Sigmoid colon (tissue), 7 donors: ENCODE measurements at places on chromosomes 5 and 9. TPM values are rescaled to one million over a fixed set of nuclear protein-coding genes. Genes with fewer than 3 reads are reported as not detected.

Gene NMRK1
- total RNA-seq, result 27.5 TPM

- no peak for DNase-seq
- H3K4me1 ChIP-seq, result peaks cover 16% of the 10 kb centered on the region
- no peaks in the 10 kb centered on the region for H3K36me3 ChIP-seq
- H3K27me3 ChIP-seq, result no peaks in the 10 kb centered on the region
- no peak overlapping the region for H3K27ac ChIP-seq
- H3K4me3 ChIP-seq, result no peak overlapping the region
These were observed 149.5 kb downstream of the C9orf152 start for GRCh38 chr9:110058304-110058953.

DNA sequence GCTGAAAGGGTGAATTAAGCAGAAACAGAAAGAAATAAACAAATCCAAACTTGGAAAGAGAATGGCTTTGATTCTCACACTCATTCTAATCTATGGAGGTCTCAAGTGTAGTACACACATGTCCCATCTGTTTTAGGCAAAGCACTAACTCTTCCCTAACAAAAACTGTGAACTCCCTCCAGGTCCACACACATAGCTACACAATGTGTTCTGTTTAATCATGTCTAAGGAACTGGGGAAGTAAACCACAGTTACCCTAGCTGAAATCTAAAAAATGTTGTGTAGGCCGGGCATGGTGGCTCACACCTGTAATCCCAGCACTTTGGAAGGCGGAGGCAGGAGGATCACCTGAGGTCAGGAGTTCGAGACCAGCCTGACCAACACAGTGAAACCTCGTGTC is 118.7 kb upstream of the FST start:
- H3K27me3 ChIP-seq, result no peaks in the 10 kb centered on the region
- no peak for DNase-seq
- no peak overlapping the region for H3K4me3 ChIP-seq

Gene GZMA
- total RNA-seq, result not detected

- no peak overlapping the region for H3K4me3 ChIP-seq
- peaks cover 8% of the 10 kb centered on the region for H3K36me3 ChIP-seq
- no peak overlapping the region for H3K27ac ChIP-seq
- H3K4me1 ChIP-seq, result no peaks in the 10 kb centered on the region
- DNase-seq, result no peak
These were observed 2.0 kb upstream of the PCDH12 start for GRCh38 chr5:141960018-141960417.

DNA sequence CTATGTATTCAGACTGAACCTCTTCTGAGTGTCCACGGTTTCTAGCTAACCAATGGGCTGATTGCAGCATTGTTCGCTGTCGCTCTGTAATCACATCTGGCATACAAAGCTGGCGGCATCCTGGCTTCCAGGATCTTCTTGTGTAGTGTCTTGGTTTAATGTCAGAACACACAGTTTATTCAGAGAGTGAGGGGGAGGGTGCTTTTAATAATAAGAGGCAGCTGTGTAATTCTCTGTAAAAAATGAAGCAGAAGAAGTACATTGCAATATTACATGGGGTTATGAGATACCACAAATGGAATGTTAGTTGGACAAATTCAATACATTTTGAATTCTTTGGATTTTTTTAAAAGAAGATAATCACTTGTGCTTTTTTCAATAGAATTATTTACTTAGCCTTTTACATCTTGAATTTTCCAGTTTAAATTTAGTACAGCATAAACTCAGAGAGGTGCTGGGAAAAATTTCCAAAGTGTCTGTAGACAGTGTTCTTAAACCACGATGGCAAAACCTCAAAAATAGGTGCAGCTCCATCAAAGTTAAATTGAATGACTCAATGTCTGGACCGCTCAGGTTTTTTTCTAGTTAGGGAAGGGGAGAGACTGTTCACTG is 206.0 kb downstream of the PCSK1 start:
- H3K36me3 ChIP-seq, result no peaks in the 10 kb centered on the region
- peak; percentile 70 for DNase-seq
- no peak overlapping the region for H3K4me3 ChIP-seq
- H3K4me1 ChIP-seq, result peaks cover 11% of the 10 kb centered on the region

DNA sequence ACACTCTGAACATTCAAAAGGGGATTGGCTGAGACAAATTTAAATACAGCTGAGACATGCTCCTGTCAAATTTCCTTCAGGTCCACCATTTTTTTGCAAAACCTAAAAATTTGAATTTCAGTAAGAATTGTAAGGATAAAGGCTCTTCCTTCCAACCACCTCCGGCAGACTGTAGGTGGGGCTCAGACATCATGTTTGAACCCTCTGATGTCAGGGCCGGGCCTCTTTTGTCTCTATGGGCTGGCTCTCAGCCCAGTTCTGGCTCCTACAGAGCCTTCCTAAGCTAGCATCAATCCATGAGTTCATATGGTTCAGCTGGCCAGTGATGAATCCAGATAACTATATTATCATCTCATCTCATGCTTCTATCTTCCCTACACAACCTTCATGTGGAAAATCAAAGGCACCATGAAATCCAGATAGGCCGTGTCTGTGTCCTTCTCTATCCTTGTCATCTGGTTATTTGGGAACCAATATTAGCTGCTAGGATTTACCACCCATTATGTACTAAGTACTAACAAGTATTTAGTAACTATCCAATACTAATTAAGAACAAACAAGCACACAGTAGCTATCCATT is 44.2 kb downstream of the NIPSNAP3B start:
- no peak overlapping the region for H3K4me3 ChIP-seq
- H3K4me1 ChIP-seq, result no peaks in the 10 kb centered on the region
- peaks cover 100% of the 10 kb centered on the region for H3K36me3 ChIP-seq
- no peaks in the 10 kb centered on the region for H3K27me3 ChIP-seq

DNA sequence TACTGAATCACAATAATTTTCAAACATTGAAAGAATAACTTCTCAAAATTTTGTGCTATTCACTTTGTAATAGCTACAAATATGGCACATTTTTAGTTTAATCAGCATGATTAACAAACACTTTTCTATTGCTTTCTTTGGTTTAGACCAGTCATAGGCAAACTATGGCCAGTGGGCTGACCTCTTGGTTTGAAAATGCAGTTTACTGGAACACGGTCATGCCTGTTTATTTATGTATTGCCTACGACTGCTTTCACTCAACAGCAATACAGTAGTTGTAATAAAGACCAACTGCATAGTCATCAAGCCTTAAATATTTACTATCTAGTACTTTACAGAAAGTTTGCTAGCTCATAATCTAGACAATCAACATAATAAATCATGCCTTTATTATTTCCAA is 810.8 kb downstream of the TLE1 start:
- H3K36me3 ChIP-seq, result no peaks in the 10 kb centered on the region
- H3K27me3 ChIP-seq, result no peaks in the 10 kb centered on the region
- H3K4me1 ChIP-seq, result peaks cover 4% of the 10 kb centered on the region
- no peak overlapping the region for H3K4me3 ChIP-seq
- no peak for DNase-seq

DNA sequence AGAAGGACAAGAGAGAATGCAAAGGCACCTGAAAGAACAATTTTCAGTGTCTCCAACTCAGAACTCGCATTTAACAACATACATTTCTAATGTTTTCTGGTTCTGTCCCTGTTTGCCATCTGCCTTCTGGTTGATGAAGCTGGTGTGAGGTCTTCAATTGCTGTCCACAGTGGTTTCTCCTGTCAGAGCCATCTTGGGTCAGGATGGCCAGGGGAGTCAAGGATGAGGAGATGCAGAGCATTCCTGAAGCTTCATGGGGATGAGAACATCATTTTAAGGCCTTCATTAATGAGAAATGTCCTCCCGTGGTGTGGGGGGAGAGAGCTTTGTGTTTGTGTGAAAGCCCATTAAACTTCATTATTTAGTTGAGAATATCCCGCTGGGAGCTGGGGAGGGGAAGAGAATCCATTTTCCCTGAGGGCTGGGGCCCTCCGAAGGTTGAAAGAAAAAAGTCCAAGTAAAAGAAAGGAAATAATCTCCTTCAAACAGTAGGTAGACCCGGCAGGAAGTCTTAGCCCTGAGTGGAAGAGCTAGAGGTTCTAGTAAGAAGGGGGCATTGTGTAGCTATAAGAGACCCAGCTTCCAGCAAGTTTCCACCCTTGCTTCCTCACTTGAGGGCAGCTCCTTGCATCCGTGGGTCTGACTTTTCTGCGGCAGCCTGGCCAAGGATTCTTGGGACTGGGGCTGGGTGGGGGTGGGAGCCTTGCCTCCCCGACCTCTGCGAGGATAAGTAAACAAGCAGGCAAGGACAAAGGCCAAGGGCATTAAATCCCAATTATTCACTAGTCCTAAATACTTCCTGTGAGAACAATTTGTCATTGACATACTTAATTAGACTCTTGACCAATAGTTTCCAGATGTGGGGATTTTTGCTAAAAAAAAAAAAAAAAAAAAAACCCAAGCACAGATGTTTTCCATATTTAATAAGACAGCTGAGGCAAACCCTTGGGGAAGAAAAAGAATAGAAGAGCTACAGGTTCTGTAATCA is 119.2 kb downstream of the MSX2 start:
- no peaks in the 10 kb centered on the region for H3K27me3 ChIP-seq
- no peak overlapping the region for H3K27ac ChIP-seq
- no peaks in the 10 kb centered on the region for H3K4me1 ChIP-seq
- H3K4me3 ChIP-seq, result no peak overlapping the region

- no peak overlapping the region for H3K4me3 ChIP-seq
- H3K27ac ChIP-seq, result no peak overlapping the region
- DNase-seq, result no peak
These were observed 47.3 kb downstream of the SLC1A1 start for GRCh38 chr9:4537581-4537980.

Gene SV2C
- 0.71 TPM for total RNA-seq

Gene ERBIN
- total RNA-seq, result 101 TPM

Gene SPINK7
- total RNA-seq, result not detected

GRCh38 chr5:1125030-1125357 is 13.1 kb upstream of the SLC12A7 start:
- no peaks in the 10 kb centered on the region for H3K36me3 ChIP-seq
- no peak overlapping the region for H3K4me3 ChIP-seq
- peaks cover 9% of the 10 kb centered on the region for H3K4me1 ChIP-seq
- DNase-seq, result peak; percentile 93
- H3K27ac ChIP-seq, result peak overlapping the region; percentile 48
- H3K27me3 ChIP-seq, result no peaks in the 10 kb centered on the region

Gene PCDHGA11
- total RNA-seq, result 9.5 TPM

DNA sequence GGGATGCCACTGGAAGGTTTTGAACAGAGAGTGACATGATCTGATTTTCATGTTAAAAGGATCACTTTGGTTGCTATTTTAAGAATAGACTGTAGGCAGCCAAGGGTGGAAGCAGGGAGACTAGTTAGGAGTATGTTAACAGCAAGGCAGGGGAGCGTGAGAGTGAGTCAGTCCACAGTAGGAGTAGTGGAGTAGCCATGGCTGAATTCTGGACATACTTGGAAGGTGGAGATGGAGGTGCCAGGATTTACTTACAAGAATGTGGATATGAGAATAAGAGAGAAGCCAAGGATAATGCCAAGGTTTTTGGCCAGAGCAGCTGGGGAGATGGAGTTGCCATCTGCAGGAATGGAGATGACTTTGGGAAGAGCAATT is 118.8 kb downstream of the GALNT10 start:
- no peak overlapping the region for H3K4me3 ChIP-seq
- no peak for DNase-seq
- H3K4me1 ChIP-seq, result peaks cover 3% of the 10 kb centered on the region
- no peaks in the 10 kb centered on the region for H3K27me3 ChIP-seq

DNA sequence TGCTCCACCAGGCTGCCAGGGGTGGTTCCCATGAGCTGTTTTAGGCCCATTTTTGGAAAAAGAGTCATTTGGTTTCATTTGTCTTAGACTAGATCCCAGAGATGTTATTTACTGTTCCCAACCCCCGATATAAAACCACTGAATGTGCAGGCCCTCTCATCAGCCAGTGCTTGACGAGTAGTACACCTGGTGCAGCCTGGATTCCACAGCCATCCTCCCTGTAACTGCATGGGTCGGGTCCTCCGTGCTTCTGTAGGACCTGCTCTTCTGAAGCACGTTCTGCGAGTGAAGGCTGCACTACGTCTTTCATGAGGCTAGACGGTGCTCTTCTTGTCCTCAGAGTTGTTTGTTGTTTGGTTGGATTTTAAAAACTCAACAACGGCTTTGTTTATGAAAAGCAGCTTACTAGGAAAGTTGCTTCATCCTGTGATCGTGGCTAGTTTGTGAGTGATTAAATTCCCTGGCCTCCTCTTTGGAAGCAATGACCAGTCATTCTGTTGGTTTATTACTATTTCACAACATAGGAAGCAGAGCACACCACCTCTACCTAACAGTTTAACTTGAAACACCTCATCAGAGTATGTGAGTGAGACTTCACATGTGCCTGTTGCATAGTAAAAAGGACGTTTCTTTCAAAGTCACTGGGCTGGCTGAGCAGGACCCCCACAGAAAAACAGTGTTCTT is 135.2 kb downstream of the AOPEP start:
- H3K27me3 ChIP-seq, result no peaks in the 10 kb centered on the region
- no peak overlapping the region for H3K4me3 ChIP-seq
- no peaks in the 10 kb centered on the region for H3K36me3 ChIP-seq
- no peak for DNase-seq

DNA sequence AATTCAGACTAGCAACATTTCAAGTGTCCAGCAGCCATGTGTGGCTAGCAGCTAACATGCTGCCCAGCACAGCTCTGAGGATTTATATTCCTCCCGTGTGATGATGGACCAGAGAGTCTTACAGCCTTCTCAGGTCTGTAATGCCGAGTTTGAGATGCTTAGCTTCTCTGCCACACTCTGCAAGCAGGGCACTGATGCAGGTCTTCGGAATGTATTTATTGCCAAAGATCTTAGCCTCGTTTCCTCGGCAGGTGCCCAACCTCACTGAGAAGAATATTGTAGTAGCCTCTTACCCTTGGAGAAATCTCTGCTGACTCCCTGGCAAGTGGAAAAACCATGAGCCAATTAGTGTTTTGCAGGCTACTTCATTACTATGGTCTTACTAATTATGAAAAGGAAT is 3.7 kb upstream of the RAI14 start:
- no peaks in the 10 kb centered on the region for H3K27me3 ChIP-seq
- DNase-seq, result no peak
- no peaks in the 10 kb centered on the region for H3K36me3 ChIP-seq
- no peak overlapping the region for H3K27ac ChIP-seq
- H3K4me1 ChIP-seq, result no peaks in the 10 kb centered on the region
- H3K4me3 ChIP-seq, result no peak overlapping the region

GRCh38 chr5:180817893-180818674 is 15.5 kb upstream of the MGAT1 start:
- DNase-seq, result peak; percentile 49
- peaks cover 19% of the 10 kb centered on the region for H3K4me1 ChIP-seq
- H3K36me3 ChIP-seq, result no peaks in the 10 kb centered on the region

DNA sequence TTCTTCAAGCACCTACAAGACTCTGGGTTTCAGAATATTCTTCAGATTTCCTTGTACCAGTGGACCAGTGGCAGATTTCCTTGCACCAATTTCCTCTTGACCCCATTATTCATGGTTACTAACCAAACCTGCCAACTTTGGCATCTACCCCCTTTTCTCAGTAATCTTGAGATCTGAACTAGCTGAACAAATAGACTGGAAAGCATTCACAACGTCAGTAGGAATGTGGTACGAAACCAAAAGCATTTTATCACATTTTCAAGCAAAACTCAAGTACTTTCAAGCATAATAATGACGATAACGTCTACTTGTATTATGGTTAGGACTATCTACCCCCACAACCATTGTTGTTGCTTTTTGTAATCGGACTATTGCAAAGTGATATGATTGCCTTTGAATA is 1217.3 kb downstream of the PTPRD start:
- no peak overlapping the region for H3K27ac ChIP-seq
- H3K4me3 ChIP-seq, result no peak overlapping the region
- H3K36me3 ChIP-seq, result no peaks in the 10 kb centered on the region

Gene C5orf58
- total RNA-seq, result not detected

GRCh38 chr9:94908011-94908563 is 181.6 kb downstream of the AOPEP start:
- no peak overlapping the region for H3K4me3 ChIP-seq
- no peaks in the 10 kb centered on the region for H3K27me3 ChIP-seq
- no peak for DNase-seq
- H3K27ac ChIP-seq, result peak overlapping the region; percentile 55
- H3K36me3 ChIP-seq, result no peaks in the 10 kb centered on the region
- no peaks in the 10 kb centered on the region for H3K4me1 ChIP-seq
